A172 (cell line): ENCODE measurements at places on chromosomes 13 and 19. TPM values are rescaled to one million over a fixed set of nuclear protein-coding genes. Genes with fewer than 3 reads are reported as not detected.

- DNase-seq: no peak
These were observed 30.6 kb downstream of the FGF9 start for GRCh38 chr13:21701460-21701859.

DNA sequence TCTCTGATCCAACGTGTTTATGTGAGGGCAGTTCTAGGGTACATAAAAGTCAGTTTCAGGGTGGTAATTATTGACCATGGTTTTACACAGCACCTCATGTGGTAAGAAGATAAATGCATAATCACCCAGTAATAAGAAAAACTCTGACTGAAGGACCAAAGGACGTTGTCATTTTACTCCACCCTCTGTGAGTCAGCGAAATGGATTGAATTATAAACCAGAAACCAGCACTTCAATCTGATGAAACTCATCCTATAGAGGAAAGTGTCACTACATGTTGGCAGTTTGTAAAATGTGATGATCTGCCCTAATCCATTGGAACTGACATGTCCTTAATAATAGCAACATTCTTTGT lies 406.8 kb downstream of the KLF5 start:
- DNase-seq: peak; percentile 40

GJB2 gene
- 0.45 and 0.65 TPM in 2 replicates for total RNA-seq

LHFPL6 gene
- total RNA-seq: 12.6 and 16.9 TPM in 2 replicates

ZSCAN1 gene
- not detected in 2 replicates for total RNA-seq

SIGLEC8 gene
- not detected in 2 replicates for total RNA-seq

GRCh38 chr19:19602136-19602712 lies 16.3 kb downstream of the PBX4 start:
- no peak for DNase-seq

GRCh38 chr13:46551410-46552302 lies 1.3 kb upstream of the LRCH1 start:
- peak; percentile 77 for DNase-seq

DNA sequence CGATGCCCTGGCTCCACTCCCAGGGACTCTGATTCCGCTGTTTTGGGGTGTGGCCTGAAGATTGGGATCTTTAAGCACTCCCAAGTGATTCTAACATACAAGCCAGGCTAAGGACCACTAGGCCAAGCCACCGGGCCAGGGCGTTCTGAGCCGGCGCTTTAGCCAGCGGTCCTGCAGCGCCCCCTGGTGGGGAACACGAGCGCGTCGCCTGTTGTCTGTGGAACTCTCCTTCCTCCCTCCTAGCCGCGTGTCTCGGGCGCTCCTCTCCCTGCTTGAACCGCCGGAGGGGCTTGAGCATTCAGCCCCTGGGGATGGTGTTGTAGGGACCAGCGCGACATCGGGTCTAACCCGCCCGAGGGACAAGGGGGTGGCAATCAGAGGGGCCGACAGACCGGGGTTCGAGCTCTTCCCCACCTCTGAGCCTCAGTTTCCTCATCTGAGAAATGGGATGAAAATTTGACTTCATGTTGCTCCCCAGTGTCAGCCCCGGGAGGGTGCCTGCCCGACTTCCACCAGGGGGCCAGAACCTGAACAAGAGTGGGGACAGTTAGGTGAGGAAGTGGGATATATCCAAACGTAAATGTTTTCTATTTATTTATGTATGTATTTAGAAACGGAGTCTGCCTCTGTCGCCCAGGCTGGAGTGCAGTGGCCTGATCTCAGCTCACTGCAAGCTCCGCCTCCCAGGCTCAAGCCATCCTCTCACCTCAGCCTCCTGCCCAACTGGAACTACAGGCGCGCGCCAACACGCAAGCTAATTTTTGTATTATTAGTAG lies 18.0 kb upstream of the PNMA8B start:
- peak; percentile 42 for DNase-seq

GIPC3 gene
- 0.07 TPM in 1 of 2 replicates, not detected in the other for total RNA-seq

SRRM5 gene
- total RNA-seq: not detected in 2 replicates

GRCh38 chr13:83325125-83325853 lies 557.0 kb downstream of the SLITRK1 start:
- DNase-seq: no peak

GRCh38 chr19:47510516-47511127 lies 4.2 kb downstream of the NAPA start:
- no peak for DNase-seq

- DNase-seq: no peak
These were observed 57.3 kb downstream of the IRS2 start for GRCh38 chr13:109728791-109729731.

C1QTNF9 gene
- total RNA-seq: not detected in 2 replicates

GRCh38 chr13:45406421-45406820 lies 11.8 kb downstream of the SLC25A30 start:
- no peak for DNase-seq

DNA sequence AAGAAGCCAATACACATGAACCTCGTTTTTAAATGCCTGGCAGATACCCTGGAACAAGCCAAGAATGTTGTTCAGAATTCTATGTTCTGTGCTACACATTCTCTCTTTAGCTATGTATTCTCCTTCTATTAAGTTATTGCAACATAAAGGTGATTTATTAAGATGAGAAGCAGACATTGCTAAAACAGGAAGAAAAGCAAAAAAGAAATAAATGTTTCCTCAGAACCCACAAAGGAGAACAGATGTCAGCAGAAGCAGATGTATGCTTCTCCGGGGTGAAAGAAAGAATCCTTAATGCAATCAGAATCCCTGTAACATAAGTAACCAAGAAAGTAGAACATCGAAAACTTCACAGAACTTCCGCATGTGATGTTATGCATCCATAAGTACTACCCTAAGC lies 302.9 kb downstream of the DCT start:
- no peak for DNase-seq

DNA sequence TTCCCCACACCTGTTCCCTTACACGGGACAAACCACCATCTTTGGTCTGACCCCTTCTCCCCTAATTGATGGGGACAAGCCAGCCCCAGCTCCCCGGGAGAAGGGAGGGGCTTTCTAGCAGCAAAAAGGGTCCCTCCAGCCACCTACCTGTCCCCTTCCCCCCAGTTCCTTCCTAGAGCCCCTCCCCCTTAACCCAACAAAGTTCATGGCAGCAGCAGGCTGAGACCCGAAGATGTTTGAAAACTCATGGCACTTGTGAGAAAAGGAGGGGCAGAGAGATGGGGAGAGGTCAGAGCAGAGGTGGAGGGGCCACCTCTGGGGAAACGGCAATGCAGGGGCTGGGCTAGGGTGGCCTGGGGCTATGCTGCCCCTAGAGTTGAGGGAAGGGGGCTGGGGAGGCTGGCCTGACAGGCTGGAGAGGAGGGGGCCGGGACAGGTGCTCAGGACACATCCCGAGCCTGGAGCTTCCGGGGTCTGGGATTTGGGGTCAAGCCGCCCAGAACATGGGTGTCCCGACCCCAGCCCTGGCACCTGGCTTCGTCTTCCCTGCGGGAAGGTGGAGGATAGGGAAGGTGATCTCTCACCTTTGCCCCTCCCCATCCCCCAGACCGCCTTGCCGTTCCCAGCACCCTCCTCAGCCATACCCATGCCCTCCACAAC lies 12.5 kb upstream of the ASF1B start:
- no peak for DNase-seq

GRCh38 chr13:88042489-88042888 lies 371.3 kb downstream of the SLITRK5 start:
- DNase-seq: peak; percentile 4

- DNase-seq: peak; percentile 10
These were observed 12.7 kb upstream of the ZNF43 start for GRCh38 chr19:21848706-21849105.

DNA sequence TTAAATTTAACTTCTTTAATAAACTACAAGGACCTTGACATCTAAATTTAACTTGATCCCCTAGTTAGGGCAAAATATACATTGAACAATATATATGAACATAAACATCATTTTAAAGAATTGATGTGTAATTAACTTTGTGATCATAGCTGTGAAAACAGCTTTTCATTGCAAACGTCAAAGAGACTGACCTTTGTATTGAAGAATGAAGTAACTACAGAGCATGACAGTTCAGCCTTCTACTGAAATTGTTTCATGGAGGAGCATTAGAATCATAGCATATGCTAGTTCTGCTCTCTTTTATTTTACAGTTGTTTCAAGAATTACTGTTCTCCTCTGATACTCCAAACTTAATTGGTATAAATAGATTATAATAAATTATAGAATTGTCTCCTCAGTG lies 123.4 kb upstream of the PRR20A start:
- DNase-seq: no peak

NECTIN2 gene
- 55.0 and 63.4 TPM in 2 replicates for total RNA-seq

FAM83E gene
- 0.07 TPM in 1 of 2 replicates, not detected in the other for total RNA-seq

- no peak for DNase-seq
These were observed 1.3 kb downstream of the TNFSF14 start for GRCh38 chr19:6668691-6669090.

NTF4 gene
- total RNA-seq: not detected in 2 replicates

DNA sequence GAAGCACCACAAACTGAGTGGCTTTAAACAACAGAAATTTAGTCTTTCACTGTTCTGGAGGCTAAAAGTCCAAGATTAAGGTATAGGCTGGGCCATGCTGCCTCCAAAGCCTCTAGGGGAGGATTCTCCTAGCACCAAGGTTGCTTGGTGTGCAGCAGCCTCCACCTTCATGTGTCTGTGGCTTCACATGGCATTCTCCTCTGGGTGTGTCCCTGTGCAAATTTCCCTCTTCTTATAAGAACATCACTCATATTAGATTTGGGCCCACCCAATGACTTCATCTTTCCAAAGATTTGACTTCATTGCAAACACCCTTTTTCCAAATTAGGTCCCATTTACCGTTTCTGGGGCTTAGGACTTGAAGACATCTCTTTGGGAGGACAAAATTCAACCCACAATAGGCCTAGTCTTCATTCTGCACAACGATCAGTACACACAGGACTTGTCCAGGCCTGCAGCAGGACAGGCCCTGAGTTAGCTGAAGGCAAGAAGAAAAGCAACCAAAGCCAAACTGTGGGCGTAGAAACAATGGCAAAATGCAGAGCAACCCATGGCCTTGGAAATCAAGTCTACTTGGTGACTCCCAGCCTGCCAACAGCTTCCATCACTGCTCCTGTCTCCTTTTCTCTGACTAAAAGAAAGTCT lies 521.2 kb upstream of the NBEA start:
- DNase-seq: no peak

SYNE4 gene
- 0.12 and 0.29 TPM in 2 replicates for total RNA-seq

- DNase-seq: no peak
These were observed 84.8 kb downstream of the PCDH17 start for GRCh38 chr13:57716295-57716694.

ZGLP1 gene
- 1.3 and 1.5 TPM in 2 replicates for total RNA-seq

- DNase-seq: no peak
These were observed at the start of gene TMPRSS9 for GRCh38 chr19:2359992-2360685. Gene TMPRSS9, plus strand, starts transcription at chr19:2360265. Its CDS starts 29,521 bp downstream, at chr19:2389786.

- no peak for DNase-seq
These were observed 472.2 kb downstream of the MYO16 start for GRCh38 chr13:109101550-109102144.

LILRA1 gene
- not detected in 2 replicates for total RNA-seq

DNA sequence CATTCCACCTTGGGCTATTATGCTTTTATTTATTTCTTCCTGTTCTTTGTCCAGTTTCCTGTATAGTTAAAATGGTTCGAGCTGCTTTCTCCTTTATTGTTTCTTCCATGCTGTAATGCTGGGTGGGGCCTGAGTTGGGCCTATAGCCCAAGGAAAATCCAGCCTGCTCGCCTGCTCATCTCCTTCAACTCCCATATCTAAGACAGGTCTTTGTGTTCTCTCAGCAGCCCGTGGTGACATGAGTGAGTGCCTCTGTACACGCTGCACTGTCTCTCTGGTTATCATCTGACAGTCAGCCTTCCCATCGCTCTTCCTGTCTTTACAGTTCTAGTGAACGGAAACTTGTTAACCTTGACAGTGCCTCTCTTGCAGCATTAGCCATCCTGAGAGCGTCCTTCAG lies 221.9 kb upstream of the SLC10A2 start:
- no peak for DNase-seq

- no peak for DNase-seq
These were observed 5.4 kb downstream of the FUT5 start for GRCh38 chr19:5864725-5865486.

GAPDHS gene
- not detected in 2 replicates for total RNA-seq

DNA sequence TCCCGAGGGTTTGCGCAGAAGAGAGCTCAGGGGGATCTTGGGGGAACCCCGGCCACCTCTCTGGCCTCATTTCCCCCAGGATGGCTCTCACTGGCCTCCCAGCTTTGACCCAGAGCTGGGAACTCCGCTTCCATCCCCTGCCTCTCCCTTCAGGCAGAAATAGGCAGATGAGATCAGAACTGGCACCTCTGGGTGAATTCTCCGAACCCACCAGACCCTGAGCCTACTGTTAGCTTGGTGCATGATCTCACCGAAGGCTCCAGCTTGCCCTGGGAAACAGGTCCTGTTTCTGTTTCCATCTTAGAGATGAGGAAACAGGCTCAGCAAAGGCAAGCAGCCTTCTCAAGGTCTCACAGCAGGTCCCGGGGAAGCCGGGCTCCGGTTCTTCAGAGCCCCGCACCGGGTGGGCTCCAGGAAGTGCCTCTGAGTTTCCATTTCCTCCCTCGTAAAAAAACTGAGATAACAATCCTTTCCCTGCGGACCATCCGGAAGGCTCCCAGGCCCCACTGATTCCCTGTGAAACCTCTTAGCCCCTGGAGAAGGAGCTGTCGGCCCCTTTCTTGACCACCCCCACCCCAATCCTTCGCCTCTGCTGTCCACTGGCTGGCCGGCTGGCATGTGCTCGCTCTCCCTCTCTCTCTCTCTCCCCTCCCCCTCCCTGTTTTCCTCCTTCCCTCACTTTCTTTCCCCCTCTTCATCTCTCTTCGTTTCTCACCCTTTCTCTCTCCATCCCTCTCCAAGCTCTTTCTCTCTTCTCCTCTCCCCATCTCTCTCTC lies 2.1 kb downstream of the NECTIN2 start:
- no peak for DNase-seq

GRCh38 chr19:16575282-16575681 lies 3.1 kb upstream of the SLC35E1 start:
- no peak for DNase-seq

- no peak for DNase-seq
These were observed at the start of gene P2RY11 for GRCh38 chr19:10111405-10111811. Gene P2RY11, plus strand, starts transcription at chr19:10111693. Its CDS starts 29 bp downstream, at chr19:10111722.

ZNF763 gene
- total RNA-seq: 1.1 TPM in 1 of 2 replicates, not detected in the other

GRCh38 chr13:51797664-51798488 lies 6.1 kb downstream of the DHRS12 start:
- peak; percentile 68 for DNase-seq

DAND5 gene
- 0.10 and 0.36 TPM in 2 replicates for total RNA-seq

DNA sequence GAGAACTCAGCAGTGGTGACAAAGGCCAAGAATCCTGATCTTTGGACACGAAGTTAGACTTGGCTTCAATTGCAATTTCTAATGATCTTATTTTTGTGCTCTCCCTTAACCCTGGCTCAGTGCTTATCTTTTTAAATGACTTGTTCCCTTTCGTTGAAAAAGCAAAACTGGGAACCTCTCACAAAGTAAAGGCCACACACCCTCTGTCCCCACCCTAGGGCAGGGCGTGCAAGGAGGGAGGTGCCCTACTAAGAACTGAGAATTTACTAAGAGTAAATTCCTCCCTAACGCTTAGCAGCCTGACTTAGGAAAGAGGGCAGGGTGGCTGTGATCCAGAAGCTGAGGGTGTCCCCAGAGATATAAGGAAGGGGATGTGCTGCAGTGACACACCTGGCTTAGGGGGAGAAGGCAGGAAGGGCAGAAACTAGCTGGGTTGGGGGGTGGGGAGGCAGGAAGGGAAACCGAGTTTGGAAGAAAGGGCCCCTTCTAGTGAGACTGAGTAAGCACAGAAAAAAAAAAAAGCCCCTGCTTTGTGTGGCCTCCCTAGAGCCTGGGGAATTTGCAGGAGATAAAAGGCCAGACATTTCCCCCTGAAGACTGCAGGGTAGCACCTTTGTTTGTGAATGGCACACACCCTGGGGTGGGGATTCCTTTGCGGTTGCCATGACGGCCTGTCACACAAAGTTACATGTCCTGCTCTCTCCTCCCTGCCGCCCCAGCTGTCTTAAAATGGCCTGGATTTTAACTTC lies 435.1 kb downstream of the EFNB2 start:
- DNase-seq: no peak
